AG04449 (cell line): ENCODE measurements at places on chromosomes 2 and 18.

DNA sequence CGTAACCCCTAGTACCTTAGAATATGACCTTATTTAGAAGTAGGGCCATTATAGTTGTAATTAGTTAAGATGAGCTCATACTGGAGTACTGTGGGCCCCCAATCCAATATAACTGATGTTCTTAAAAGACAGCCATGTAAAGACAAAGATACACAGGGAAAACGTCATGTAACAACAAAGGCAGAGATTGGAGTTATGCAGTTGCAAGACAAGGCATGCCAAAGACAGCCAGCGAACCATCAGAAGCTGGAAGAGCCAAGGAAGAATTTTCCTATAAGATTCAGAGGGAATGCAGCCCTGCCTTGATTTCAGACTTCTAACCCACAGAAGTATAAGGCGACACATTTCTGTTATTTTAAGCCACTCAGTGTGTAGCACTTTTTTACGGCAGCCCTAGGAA lies 55.9 kb upstream of the TLK1 start:
- DNase-seq, result no peak

GRCh38 chr2:47844162-47844561 lies 61.2 kb downstream of the MSH6 start:
- DNase-seq, result no peak

GRCh38 chr2:181037922-181038321 lies 57.5 kb downstream of the UBE2E3 start:
- DNase-seq, result no peak

GRCh38 chr2:45649462-45649857 lies 2.0 kb upstream of the PRKCE start:
- DNase-seq, result no peak

- no peak for DNase-seq
Measured at GRCh38 chr18:61957801-61958516, 65.2 kb upstream of the RNF152 start.

GRCh38 chr18:67511840-67512239 lies 4.7 kb downstream of the DSEL start:
- DNase-seq, result no peak

GRCh38 chr2:121686902-121687301 lies 37.6 kb upstream of the CLASP1 start:
- DNase-seq, result no peak

GRCh38 chr18:69787825-69788547 lies 159.7 kb downstream of the CD226 start:
- DNase-seq, result peak; percentile 5

- no peak for DNase-seq
Measured at GRCh38 chr2:216829533-216829932, 30.3 kb downstream of the TNP1 start.

DNA sequence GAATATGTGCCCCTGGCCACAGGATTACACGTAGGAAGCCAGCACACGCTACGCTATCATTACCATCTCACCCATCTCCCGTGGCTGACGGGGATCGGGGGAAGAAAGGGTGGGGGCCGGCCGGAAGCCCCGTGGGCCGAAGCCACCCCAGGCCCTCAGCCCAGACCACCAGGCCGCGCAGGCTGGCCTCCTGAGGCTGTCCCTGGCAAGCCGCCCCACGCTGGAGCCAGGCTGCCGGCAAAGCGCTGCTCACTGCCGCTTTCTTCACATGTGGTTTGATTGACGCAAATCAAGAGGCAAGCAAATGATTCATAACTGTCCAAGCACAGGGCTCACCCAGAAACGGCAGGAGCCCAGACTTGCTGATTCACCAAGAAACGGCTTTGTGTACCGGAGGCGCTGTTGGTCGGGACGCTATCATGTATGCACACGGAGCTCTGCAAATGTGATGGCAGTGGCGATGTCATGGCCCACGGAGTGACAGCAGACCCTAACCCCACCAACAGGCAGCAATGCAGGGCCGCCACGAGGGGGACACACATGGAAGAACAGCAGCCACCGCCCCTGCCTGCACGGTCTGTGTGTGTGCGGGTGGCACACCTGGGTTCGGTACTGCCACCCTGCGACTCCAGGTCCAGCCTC lies 125.7 kb downstream of the HDAC4 start:
- peak; percentile 95 for DNase-seq

DNA sequence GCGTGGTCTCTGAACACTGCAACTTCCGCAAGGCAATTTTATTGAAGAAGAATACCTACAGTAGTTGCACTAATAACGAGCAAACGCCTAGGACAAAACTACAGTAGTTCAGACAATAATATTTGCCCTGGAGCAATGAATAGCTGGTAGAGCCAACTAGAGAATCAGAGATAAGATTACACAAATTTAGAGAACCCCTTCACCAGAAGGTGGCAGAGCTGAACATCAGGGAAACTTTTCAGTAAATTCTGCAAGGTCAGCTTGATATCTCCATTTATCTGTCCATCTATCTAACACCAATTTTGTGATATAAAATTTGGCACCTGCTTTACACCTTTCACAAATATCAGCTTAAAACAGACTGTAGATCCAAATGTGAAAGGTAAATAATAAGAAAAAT lies 43.8 kb downstream of the CDH19 start:
- no peak for DNase-seq

GRCh38 chr2:238569507-238570195 lies 142.9 kb downstream of the ASB1 start:
- DNase-seq, result no peak

DNA sequence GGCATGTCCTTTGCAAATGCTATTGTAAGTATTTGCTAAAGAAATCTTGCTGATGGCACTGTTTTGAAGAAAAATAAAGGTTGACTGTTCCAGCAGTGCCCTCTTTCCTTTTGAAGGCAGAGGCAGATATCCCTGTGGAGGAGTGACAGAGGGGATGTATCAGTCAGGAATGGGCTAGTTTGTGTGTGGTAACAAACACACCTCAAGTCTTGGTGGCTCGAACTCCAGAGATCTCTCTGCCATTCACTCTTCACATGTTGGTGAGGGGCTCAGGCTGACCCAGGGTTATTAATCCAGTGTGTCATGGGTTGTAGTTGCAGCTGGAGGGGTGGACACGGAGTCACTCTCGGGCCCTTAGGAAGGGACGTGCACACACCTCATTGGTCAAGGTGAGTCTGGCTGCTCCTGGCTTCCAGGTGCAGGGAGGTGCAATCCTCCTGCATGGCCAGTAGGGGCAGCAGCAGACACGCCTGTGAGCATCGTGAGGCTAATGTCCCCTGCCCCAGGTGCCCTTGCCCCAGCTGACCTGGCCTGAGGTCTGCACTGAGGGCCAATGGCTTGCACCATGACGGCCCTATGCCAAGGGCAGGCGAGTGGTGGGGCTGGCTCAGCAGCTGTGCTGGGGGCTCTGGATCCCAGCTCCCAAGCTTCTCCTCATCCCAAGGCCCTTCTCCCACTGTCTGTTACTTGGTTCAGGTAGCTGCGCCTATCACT lies 146.5 kb downstream of the ASB1 start:
- no peak for DNase-seq

DNA sequence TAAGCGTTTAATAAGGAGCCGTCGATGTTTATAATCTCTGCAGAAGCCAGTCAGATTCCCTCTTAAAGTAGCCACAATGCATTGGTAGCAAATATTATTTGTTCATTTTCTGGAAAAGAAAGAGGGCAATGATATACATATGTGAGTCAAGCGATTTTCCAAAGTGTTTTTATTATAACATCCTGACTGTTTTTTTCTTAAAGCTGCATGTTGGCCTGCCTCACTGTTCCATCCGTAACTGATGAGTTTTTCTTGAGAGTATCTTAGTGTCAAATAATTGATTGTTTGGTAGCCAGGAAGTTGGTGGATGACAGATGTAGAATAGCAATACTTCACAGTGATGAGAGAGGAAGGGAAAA lies 3.7 kb downstream of the TSHZ1 start:
- no peak for DNase-seq

DNA sequence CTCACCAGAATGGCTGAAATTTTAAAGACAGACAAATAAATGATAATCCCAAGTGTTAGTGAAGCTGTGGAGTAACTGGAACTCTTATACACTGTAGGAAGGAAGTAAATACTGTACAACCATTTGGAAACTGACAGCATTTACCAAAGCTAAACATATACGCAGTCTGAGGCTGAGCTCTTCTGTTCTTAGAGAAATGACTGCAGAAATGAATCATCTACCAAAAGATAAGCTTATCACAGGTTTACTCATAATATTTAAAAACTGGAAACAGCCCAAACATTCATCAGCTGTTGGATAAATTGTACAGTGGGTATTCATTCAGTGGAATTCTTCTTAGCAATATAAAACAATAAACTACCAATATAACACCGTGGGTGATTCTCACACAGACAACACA lies 218.2 kb upstream of the RAB12 start:
- no peak for DNase-seq

DNA sequence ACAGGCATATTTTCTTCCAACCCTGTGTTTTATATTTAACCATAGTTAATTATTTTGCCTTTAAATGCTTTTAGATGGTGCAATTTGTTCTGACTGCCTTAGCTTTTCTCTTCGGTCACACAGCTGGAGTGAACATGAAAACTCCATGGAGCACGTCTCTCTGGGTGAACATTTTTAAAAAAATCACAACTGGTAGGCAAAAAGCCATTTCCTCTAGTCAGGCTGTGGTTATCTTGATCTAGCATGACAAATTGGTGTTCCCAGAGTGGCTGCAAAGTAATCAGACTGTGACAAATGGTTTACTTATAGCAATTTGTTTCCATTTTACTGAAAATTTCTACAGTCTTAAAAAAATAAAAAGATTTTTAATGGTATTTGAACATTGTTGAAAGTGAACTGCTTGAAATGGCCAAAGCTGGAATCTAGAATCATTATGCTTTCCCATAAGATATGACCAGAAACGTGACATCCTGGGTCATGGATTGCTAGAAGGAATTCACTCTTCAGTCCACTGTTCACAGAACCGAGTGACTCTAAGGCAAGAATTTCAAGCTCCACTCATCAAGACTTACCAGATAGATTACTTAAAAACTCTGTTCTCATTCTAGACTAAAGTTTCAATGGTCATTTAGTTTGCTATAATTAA lies 703.6 kb downstream of the CPS1 start:
- no peak for DNase-seq

DNA sequence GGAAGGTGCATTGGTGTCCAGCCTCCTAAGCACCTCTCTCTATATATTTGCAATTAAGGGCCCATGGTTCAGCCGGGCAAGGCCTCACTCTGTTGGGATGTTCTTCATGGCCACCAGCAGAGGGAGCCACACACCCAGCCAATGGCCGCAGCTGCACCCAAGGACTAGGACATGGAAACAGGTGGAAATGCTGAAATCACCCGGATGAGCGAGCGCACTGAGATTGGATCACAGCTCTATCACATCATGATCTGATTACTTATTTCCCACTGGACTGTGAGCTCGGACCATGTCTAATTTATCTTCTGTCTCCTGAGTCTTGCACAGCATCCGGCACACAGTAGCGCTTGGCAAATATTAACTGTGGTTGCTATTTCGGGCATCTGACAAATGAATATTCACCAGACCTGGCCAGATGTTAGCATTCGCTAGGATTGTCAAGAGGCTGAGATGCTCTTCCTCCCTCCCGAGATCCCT lies 31.2 kb downstream of the KIF3C start:
- peak; percentile 17 for DNase-seq

DNA sequence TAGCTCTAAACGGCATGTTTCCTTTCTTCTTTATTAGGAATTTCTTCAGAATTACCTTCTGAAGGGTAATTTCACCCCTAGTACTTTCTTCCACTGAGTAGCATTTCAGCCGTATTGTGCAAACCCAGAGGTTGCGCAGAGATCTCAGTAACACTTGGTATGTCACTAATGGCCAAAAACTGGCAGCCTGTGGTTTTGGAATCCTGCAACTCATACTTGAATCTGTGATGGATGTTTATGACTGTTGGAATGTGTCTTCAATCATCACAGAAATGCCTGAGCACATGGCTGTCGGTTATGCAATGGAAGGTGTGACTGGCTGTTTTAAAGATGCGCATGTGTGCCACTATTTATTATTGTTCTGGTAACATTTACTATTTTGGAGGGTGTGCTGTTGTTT lies 100.0 kb downstream of the COLEC12 start:
- DNase-seq, result peak; percentile 92

- no peak for DNase-seq
Measured at GRCh38 chr2:19656011-19656410, 245.8 kb downstream of the TTC32 start.

DNA sequence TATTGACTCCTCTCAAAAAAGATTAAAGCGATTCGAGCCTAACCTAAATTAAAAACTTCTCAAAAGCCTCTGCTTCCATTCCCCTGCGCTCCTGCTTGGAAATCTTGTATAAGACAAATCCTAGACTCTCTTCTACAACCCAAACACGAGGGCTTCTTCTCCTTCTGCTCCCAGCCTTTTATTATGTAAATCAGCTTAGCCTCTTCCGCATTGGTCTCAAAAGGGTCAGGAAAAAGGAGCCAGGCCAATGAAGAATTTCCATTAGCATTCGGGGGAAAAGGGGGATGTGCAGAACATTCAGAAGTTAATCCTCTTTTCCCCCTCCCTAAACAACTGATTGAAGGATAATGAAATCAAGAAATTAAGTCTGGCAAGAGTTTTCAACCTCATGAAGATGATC lies 107.9 kb downstream of the FAM124B start:
- no peak for DNase-seq

GRCh38 chr2:98935777-98936352 lies at the start of gene CRACDL:
CRACDL (minus strand) TSS chr2:98936225; CDS start chr2:98846800, 89,425 bp downstream.
- DNase-seq, result no peak

GRCh38 chr2:241992753-241993152 lies 123.2 kb downstream of the RTP5 start:
- no peak for DNase-seq

- DNase-seq, result no peak
Measured at GRCh38 chr2:181025004-181025403, 44.6 kb downstream of the UBE2E3 start.

DNA sequence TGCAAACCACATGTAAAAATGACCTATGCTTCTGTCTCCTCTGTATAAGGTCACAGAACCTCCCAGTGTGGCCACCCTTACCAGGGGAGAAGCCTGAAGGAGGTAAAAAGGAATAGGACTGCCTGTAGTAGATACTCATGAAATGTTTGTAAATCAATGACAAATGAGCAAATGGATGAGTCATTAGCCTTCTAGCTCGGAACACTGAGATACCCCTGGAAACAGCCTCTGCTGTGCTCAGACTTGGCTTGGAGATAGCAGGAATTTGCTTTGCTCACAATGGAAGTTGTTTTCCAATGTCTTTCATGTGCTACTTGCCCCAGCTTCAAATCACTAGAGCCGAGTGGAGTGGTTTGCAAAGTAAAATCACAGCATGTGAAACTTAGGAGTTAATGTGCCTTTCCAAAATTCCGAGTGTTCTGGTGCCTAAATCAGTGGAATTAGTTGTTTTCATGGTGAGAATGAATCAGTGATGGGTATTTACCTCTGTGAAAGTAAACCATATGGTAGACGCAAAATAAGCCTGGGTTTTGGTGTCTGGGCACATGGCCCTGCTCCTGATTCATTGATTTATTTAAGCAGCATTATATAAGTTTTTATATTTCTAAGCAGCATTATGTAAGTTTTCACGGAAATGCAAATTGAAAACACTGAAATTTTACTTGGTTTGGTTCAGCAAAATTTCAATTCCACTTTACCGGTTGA lies 154.0 kb upstream of the MAP3K20 start:
- no peak for DNase-seq

- no peak for DNase-seq
Measured at GRCh38 chr2:73999881-74000597, 15.3 kb downstream of the TET3 start.
